Dorsolateral prefrontal cortex (tissue), 122 donors: ENCODE measurements at places on chromosomes 11 and 22.

DNA sequence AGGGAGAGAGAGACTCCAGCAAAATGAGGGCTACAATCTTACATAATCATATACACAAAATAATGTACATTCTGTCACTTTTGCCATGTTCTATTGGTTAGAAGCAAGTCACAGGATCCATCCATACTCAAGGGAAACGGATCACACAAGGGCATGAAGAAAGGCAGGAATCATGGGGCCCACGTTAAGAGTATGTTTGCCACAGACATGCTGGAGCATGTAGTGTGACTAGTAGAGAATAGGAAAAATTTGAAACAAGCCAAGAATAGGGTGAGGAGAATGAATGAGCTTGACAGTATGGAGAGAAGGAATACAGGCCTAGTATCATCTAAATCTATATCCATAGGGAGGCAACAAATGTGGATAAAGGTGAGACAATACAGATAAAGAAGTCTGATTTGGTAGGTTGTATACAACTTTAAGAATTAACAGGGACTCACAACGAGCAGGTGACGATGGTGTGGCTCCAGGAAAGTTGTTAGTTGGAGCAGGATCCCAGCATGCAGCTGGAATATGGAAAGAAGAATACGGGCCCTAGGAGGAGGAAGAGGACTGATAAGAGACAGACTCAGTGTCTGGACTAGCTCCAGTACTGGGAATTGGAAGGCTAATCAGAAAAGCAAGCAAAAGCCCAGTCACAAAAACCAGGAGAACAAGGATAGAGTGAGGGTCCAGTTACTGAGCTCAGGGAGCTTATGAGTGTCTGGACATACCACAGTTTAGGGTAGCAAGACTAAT, 301.7 kb upstream of the PITPNB start:
- no peak for DNase-seq

- DNase-seq = no peak
Observed at GRCh38 chr11:47856186-47856585, 8.0 kb upstream of the NUP160 start.

DNA sequence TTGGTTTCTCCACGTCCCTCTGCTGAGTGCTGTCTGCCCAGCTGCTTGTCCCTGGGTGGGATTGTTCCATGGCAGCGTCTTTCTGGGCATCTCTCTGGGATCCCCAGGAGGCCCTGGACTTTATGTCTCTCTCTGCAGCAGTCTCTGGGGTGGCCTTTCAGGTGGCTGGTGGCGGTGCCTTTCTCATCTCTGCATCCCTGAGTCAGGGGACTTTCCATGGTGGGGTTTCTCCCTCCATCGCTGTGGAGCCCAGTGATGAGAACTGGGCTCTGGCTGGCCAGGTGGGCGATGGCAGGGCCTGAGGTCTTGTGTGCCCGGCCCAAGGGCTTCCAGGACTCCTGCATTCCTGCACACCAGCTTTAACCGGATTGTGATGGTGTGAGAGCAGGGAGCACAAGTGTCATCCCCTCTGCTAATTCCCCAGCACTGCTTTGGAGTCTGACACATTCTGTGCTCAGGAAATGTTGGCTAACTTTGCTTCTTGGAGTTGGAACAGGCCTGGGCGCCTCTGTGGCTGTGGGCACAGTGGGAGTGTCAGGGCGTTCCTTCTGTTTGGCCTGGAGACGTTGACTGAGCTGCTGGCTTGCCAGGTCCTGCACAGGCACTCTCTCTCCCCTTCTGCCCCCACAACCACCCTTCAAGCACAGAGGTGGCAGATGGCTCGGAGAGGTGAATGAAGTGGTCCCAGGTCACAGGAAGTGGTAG, 27.9 kb downstream of the FAM83F start:
- no peak for DNase-seq

- DNase-seq = no peak
Observed at GRCh38 chr11:86802601-86803051, 2.3 kb downstream of the PRSS23 start.

- DNase-seq = no peak
Observed at GRCh38 chr11:69403556-69404215, 77.8 kb upstream of the LINC01488 start.
